ENCODE measurements at places on chromosomes 13 and 19.

DNA sequence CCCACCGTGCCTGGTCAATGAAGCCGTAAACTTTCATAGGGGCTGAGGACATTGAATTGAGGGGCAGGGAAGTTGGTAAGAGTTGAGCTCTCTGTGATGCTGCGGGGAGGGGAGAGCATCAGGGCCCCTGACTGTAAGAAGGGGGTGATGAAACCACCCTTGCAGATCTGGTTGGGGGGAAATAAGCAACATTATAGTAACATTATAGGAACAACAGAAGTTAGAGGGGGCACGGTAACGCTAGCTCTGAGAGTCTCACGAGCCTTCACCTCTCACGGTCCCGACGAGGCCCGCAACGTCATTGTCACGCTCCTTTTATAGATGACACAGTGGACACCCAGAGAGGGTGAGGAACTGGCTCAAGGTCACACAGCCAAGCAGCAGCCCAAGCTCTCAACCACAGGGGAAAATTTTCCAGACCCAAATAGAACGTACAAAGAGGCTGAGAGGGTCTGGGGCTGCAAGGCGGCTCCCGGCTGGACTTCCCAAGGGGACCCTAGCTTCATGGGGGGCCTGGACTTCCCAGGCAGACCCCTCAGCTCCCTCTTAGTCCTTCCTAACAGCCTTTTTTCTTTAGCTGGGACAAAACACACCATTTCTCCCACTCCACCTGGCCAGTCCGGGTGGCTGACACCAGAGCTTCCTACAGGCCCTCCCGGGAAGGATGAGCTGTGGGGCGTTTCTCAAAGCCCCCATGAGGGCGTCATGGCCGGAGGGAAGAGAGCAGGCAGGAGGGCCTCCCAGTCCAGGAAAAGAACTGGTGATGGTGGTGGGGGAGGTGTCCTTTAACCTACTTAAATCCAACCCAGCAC, 4.1 kb downstream of the TLE5 start:
- DNase-seq = no peak

DNA sequence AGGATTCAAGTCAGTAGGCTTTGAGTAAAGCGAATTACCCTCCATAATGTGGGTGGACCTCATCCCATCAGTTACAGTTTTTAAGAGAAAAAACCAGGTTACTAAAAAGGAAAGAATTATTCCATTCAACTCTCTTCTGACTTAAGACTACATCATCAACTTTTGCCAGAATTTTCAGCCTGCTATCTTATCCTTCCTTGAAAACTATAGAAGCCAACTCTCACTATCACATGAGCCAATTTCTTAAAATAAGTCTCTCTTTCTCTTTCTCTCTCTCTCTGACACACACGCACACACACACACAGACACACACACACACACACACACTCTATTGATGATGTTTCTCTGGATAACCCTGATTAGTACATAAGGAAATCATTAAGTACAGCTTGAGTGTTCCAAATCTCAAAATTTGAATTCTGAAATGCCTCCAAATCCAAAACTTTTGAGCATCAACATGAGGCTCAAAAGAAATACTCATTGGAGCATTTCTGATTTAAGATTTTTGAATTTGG, 217.0 kb upstream of the PRR20A start:
- DNase-seq = no peak

DNA sequence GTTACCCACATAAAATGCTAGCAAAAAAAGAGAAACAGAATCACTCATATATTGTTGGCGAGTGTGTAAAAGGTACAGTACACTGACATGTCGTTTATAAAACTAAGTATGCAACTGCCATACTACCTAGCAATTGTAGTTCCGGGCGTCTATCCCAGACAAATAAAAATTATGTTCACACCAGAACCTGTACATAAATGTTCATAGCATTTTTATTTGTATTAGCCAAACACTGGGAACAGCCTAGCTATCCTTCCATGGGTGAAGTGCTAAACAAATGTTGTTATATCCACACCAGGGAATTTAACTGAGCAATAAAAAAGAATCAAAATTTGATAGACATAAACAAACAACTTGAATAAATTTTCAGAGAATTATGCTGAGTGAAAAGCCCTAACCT, 28.9 kb upstream of the POSTN start:
- DNase-seq = no peak

DNA sequence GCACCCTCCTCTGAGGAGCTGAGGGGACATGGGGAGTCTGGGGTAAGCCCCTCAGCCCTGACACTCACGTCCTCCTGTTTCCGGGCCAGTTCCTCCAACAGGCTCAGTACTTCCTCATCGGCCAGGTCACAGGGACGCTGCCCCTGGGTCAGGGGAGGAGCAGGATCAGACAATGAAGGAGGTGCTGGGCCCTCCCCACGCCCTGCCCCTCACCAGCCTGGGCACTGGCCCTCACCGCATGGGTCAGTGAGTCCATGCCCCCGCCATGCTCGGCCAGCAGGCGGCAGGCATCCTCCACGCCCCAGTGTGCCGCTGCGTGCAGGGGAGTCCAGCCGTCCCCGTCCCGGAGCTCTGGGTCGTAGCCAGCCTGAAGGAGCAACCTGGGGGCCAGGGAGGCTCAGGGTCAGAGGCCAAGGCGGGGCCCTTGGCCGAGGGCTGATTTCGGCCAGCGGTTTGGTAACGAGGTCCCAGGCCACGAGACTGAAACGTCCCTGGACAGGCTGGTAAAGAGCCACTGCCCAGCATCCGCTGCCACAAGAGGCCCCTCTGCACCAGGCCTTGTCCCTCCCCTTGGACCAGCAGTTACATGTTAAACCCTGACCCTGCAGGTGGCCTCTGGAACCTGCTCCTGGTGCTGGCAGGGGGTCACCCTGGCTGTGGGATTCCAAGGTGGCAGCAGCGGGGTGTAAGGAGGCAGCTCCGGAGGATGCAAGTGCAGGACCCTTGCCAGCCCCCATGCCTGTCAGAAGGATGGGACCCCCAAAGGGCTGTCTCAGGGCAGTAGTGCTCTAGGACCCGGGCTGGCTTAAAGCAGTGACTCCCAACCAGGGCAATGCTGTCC, 18.5 kb downstream of the PPP1R12C start:
- DNase-seq = no peak

- DNase-seq = peak; percentile 27
These were observed 546 bp downstream of the TBC1D4 start for GRCh38 chr13:75481176-75482069.

DNA sequence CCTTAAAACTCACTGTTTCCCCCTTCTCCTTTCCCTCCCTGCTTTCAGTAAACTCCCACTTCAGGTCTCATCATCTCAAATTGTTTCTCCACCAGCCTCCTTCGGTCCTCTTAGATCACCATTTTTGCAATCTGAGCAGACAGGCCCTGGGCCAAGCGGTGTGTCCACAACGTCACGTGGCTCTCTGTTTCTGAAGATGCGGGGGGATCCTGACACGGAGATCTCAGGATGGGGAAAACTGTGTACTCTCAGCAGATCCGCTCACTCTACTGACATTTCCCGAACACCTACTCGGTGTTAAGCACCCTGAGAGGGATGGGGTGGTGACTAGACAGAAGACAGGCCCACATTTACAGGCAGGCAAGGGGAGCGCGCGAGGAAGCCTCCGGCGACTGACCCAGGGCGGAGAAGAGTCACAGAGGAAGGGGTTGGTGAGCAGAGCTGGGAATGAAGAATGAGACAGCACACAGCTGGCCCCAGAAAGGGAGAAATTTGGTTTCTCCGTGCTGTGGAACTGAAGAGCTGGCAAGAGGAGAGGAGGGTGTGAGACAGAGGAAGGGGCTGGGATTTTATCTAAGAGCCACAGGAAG, 38.8 kb downstream of the SERP2 start:
- DNase-seq = no peak

- no peak for DNase-seq
These were observed 14.6 kb downstream of the LHFPL6 start for GRCh38 chr13:39588384-39588783.

Measured in stimulated activated CD4-positive, alpha-beta T cell treated with anti-CD3 and anti-CD28 coated beads, TNF-alpha, amount 100 ng/mL, for 48 hours (primary cell).